ENCODE measurements at places on chromosomes 6 and 20.

DNA sequence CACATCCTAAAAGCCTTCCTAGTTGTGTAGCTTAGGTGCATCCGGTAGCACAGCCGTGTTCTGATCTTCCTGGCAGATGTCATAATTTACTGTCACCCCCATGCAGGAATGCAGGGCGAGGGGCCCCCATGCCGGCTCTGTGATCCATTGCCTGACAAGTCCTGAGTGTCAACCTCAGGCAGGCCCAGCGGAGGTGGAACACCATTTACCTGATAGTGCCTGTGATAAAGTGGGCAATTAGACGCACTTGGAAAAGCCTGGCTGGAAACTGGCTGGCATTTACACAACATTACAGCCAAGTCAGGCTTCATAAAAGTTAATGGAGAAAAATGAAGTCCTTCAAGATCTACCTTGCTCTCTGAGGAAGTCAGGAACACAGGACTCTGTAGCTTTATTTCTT, 521.4 kb upstream of the JAG1 start:
- no peak for DNase-seq

DNA sequence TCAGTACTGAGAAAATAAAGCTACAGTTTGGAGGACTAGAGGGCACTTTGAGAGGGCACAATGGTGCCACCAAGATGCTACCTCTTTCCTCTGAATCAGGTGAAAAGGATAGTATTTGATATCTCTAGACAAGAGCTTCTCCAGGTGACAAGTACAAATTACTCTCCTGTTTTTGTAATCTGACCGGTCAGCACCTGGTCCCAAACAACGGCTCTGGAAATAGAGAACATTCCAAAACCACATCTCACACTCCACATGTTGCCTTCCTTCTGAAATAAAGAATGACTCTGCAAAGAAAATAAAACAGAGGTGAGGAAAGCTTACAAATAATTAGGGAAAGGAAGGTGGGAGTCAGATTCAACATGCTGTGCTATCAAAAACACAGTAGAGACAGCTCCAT, 51.3 kb upstream of the CITED2 start:
- no peak for DNase-seq

- DNase-seq, result no peak
These were observed 52.4 kb upstream of the GGTLC1 start for GRCh38 chr20:24040896-24041459.

- no peak for DNase-seq
These were observed 709 bp upstream of the ASXL1 start for GRCh38 chr20:32357375-32357868.
